ENCODE measurements at places on chromosomes 12 and 14.

DNA sequence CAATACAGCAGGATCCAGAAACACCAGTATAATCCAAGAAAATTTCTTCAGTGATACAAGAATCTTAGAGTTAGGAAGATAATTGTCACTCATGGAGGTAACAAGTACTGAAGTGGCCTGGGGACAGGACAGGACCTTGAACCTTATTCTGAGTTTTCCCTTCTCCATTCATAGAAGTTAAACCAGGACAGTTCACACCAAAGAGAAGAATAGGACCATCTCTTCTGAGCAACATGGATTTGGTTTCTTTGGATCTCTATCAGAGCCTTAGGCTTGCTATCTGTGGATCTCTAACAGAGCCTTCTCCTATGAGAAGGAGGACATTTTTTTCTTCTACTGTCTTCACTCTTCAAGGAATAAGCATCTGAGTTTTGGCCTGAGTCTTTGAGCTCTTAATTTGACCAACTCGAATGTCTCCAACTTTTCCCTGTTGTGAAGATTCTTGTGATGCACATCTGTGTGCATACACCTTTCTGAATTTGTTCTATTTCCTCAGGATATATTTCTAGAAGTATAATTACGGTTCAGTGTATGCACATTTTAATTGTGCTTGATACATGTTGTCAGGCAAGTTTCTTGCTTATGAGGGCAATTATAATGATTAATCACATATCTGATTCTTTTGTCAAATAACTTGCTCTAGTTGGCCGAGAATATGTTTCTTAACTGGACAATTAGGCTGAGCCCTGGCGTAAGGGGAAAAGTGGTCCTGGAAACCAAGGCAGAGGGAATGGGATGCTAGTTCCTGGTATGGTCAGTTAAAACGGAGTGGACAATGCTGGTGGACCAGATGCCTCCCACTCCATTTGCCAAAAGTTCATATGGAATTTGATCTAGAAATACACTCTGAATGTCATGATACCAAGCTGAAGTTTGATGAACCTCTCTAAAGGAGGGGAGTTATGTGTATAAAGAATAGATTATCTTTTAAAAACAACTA is 6.6 kb downstream of the KRT6A start:
- DNase-seq = no peak

DNA sequence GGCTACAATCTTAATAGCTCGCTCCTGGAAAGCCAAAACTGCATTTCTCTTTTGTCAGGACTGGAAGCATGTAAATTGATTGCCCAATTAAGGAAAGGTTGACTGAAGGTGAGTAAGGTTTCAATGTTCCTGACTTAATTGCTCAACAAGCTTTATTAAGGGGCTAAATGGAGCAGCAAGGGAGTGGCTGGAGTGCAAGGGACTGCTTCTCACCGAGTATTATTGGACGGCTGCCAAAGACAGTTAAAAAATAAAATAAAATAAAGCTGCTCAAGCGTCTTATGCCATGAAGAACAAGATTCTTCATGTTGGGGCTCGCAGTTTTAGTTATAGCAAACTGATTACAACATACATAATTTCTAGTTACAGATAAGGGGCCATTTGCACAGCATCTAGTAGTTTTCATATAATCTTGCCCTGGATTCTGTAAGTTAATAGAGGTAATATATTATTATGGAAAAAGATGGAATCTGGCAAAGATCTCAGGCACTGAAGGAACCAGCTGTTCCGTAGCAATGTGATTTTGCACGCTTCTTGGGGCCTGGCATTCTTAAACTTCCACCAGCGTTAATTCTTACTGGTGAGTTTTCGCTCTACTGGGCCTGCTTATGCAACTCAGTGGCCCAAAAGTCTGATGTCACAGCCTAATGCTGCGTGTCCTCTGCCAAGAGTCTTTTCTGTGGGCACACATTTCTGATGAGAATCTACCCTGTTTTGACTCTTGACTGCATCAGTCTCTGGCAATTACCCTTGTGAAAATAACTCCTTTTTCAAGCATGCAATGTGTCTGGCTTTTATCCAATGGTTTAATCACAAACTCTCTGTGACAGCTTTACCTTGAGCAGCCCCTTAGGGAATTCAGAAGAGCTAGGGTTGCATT is 108.5 kb downstream of the SLC38A1 start:
- no peak for DNase-seq

DNA sequence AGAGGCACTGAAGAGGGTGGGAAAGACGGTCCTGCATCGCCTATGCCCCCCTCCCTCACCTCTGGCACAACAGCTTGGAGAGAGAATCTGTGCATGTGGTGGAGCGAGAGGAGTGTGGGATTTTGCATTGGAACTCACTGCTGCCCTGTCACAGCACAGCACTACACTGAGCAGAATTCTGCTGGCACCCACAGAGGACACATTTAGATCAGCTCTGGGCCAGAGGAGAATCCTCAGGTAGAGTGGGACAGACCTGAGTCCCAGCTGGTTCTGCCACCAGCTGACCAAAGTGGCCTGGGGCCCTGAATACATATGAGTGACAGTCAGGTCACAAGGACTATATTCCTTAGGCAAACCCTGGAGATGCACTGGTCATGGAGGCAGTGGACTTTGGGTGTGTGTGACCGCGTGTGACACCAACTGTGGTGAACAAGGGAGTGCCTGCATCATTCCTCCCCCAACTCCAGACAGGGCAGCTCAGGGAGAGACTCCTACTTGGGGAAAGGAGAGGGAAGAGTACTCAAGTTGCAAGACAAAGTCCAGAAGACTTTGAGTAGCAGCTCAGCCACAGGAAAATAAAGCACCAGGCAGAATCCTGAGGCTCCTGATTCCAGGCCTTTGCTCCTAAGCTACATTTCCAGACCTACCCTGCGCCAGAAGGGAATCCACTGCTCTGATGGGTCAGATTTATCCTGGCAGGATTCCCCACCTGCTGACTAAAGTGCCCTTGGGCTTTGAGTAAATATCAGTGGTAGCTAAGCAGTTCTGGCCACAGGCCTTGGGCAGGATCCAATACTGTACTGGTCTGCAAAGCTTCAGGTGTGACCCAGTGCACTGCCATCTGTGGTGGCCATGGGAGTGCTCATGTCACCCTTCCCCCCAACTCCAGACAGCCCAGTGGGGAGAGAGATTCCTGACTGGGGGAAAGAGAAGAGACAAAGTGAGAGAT is 10.6 kb upstream of the ACOT1 start:
- no peak for DNase-seq

- DNase-seq = no peak
Observed at GRCh38 chr12:56996793-56997545, 9.4 kb downstream of the ZBTB39 start.

DNA sequence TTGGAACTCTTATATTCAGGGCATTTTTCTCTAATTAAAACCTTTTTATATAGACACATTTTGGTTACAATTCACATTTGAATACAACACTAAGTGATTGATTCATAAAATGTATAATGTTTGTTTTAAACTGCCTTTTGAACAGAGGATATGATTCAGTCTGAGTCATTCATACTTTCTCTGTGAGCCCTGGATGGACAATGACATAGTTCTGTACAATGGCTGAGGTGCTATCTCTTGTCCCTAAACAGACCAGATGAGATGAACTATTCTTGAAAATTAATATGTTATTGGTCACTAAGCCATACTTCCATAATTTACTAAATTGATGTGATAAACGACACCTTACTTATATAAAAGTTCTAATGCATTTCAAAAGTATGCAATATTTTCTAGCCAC is 199.7 kb upstream of the ATXN7L3B start:
- DNase-seq = no peak

DNA sequence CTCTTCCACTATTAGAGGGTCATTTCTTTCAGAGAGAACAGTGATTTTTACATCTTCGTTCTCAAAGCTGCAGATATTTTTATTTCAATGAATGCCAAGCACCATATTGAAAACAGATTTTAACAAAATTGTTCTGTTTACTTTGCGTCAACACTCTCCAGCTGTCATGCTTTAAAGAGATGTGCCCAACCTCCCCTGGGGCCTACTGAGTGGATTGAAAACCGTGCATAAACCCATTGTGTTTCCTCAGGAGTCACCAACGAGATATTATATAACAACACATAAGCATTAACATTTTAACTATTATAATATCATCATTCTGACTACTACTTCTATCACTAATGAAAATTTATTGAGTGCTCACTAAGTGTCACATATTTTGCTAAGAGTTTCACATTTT is 81.6 kb downstream of the MYF5 start:
- no peak for DNase-seq

GRCh38 chr14:58717211-58717610 is 79.4 kb downstream of the DACT1 start:
- DNase-seq = no peak

DNA sequence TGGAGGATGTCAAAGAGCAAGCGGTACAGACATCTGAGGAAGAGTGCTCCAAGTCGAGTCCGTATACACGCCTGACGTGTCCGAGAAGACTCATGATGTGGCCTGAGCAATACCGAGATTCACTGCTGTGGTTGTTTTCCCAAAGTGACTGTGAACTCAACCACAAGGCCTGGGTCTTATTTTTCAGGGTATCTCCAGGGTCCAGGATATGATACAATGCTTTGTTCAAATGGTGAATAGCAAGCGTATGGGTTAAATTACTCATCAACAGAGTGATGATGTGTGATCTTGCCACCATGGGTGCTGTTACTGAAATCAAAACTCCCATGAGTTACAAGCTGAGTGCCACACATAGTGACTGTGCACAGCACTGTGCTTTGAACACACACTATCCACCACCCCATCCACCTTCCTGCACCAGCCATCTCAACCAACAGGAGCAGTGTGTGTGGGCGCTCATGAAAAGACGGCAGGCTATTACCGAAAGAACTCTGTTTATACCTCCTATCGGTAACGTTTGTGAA is 109.6 kb downstream of the BCAT1 start:
- DNase-seq = no peak

GRCh38 chr12:64395739-64396138 is 5.2 kb upstream of the C12orf56 start:
- DNase-seq = no peak

- DNase-seq = no peak
Observed at GRCh38 chr14:104788161-104788818, 7.3 kb downstream of the AKT1 start.

GRCh38 chr12:112188130-112188830 is 62.9 kb downstream of the TRAFD1 start:
- DNase-seq = no peak

DNA sequence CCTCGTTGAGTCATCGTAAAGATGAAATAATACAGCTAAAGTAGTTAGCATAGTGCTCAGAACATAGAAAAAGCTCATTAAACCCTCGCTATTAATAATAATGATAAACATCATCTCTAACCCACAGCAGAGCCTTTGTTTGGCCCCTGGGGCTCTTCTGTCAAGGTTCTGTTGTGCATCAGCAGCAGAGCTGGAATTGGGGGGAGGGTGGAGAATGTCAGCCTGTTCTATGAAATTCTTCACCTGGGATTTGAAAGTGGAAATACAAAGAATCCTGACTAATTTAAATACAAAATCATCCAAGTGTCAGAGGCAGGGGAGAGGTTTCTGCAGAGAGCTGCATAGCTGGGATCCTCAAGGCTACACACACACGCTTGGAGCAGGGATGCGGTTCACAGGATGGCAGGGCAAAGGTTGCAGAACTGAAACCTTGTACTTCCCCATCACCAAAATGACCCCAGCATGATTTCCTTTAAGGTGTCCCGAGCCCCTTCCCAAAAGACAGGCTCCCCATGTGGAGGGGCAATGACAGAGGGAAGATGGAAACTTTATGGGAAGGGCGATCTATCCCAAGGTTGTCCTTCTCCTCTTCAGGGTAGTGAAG is 71.8 kb downstream of the DAD1 start:
- DNase-seq = no peak

GRCh38 chr12:124687174-124687902 is 119.9 kb upstream of the NCOR2 start:
- no peak for DNase-seq

- DNase-seq = no peak
Observed at GRCh38 chr14:69154779-69155178, 1.9 kb upstream of the DCAF5 start.

- no peak for DNase-seq
Observed at GRCh38 chr12:78385541-78385940, 479.0 kb upstream of the SYT1 start.

- no peak for DNase-seq
Observed at GRCh38 chr12:55815473-55815872, 2.1 kb downstream of the SARNP start.

- DNase-seq = no peak
Observed at GRCh38 chr12:51217133-51217967, 512 bp downstream of the POU6F1 start.

GRCh38 chr14:100294213-100294962 is 11.9 kb downstream of the SLC25A29 start:
- no peak for DNase-seq
